GM12865 (cell line): ENCODE measurements at places on chromosomes 3 and 15.

GRCh38 chr3:18419232-18419631 is 5.9 kb downstream of the SATB1 start:
- no peak for DNase-seq

- peak; percentile 70 for DNase-seq
These were observed 26.1 kb downstream of the GOLGA6L2 start for GRCh38 chr15:23420806-23421575.

GRCh38 chr15:42427429-42428223 is 63.3 kb downstream of the ZNF106 start:
- no peak for DNase-seq

DNA sequence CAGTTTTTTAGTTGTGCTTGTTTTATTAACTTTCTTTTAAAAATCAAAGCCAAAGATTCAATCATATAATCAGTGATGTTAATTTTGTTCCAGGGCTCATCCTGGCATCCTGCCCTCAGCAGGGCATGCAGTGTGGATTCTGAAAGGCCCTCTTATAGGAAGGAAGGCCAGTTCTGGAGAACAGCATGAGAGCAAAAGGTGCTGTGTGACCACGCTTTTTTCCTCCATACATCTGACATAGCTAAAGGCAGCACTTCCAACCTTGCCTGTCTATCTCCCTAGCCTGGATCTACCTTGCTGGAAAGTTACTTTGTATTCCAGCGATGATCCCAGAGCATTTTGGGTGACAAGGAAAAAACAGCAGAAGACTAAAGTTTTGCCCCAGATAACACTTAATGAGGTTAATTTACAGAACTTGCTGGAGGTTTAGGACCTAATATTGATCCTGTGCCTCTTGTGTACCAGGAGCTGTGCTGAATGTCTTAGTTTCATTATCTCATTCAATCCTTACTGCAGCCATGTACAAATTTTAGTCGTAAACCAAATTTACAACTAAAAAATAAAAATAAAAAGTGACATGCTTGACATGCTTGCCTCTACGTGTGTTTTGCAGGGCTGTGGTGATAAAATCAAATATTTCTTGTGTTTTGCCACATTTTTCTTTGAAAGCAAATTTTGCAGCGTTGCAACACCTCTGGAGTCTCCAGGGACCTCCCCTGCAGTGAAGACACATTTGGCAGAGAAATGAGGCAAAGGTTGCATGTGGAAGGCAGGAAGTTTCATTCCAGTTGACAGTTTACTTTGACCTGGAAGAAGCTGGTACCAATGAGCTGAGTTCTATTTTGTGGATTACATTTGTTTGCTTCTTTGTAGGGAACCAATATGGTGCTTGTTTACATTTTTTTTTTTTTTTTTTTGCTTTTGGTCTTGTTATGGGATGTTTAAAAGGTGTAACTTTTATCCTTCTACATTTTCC is 13.2 kb downstream of the IL1RAP start:
- DNase-seq, result no peak

DNA sequence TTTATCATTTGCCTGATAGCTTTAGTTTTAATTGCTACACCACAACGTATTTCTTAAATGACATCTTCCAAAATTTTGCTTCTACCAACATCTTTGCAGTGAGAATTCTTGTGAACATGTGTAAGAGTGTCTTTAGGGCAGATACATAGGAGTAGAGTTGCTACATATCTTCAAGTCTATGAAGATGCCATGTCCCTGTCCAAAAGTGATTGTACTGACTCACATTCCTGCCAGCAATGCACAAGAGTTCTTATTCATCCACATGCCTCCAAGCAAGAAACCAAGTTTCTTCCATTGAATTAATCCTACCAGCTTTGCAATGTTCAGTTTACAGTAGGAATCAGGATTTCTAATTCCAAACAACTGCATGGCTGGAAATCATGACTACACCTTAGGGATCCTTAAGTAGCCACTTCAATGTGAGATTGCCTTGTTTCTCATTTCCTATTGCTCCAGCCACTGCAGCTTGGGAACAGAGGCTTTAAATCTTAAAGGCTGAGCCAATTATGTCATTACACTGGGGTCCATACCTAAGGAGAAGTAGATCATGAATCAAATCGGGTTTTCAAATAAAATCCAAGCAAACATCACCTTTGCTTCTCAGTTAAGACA is 44.5 kb downstream of the BCL2L10 start:
- DNase-seq, result no peak

- DNase-seq, result peak; percentile 60
These were observed 3.7 kb upstream of the MYL3 start for GRCh38 chr3:46866720-46867549.

DNA sequence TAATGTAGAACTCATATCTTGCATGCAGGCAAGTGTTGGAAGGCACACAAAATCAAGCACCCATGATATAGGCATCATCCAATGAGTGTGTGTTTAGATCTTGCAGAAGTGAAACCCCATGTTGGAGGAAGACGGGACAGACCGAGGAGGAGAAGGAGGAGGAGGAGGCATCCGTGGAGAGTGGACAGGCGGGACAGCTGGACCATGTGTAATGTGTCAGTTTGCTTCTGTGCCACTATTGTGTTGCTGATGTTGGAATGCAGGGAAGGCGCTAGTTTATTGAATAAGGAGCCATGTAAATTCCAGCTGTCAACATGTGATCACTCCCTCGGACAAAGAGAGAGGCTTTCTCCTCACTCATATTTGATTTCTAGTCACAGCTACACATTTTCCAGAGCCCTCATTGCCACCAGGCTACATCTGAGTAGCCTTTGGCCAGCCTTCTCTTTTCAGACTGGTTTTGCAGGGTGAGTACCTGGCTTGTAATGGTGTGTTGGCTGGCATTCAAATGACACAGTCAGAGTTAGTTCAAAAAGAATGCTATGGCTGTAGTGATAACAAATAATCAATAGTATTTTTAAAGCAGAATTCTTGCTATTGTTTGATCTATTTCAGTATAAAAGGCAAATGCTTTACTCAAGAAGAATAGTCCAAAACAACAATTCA is 1037.6 kb upstream of the NR2F2 start:
- DNase-seq, result no peak

DNA sequence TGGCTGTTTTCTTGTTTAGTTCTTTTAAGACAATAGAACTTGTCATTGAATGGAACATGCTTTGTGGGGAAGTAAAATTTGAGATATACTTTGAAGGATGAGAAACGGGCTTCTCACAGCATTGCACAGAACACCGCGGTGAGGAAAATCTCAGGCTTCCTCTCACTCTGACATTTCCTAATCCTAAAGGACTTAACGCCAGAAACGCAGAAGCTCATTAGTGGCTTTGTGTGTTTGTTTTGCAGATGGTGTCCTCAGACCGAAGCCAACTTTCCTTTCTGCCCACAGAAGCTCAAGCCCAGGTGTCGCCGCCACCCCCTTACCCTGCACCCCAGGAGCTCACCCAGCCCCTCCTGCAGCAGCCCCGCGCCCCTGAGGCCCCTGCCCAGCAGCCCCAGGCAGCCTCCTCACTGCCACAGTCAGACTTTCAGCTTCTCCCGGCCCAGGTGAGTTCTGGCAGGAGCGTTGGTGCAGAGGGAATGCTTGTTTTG is 78.9 kb upstream of the BLM start:
- no peak for DNase-seq

DNA sequence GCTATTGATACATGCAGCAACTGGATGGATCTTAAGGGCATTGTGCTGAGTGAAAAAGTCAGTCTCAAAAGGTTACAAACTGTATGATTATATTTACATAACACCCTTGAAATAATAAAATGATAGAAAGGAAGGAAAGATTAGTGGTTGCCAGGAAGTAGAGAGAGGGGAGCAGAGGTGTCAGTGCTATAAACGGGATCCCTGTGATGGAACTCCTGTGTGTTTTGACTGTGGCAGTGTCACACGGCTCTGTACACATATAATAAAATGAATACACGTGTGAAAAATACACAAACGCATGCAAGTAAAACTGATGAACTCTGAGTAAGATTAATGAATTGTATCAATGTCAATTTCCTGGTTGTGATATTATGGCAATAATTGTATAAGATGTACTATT is 60.3 kb downstream of the TCAIM start:
- no peak for DNase-seq

GRCh38 chr3:129855832-129856419 is 37.6 kb downstream of the TMCC1 start:
- DNase-seq, result peak; percentile 36

DNA sequence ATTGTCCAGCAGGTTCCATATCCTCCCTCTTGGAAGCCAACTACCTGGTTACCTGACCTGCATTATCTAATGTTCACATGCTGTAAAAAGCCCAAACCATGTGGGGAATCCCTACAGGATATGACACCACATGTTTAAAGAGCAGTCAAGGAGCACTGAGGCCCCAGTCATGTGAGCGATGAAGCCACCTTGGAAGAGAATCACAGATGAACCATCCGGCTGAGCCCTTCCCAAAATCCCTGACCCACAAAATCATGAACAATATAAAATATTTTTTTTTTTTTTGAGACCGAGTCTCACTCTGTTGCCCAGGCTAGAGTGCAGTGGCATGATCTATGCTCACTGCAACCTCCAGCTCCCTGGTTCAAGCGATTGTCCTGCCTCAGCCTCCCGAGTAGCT is 10.6 kb upstream of the ANKDD1A start:
- no peak for DNase-seq

DNA sequence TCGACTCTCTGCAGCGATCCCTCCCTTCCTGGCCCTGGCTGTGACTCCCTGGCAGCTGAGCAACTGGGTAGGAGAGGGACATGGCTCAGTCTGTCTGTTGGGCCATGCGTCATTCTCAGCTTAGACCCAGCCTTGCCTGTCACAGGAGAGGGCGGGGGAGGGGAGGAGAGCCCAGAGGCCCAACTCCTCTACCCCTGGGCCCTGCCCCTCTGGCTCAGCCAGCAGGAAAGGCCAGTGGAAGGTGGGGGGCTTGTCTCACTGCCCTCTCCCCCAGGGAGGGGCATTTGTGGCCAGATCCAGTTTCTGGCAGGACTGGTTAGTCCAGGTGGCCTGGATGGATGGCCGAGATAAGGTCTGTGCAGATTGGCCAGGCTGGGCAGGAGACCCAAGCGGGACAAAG is 31.6 kb downstream of the DNAJB8 start:
- DNase-seq, result no peak

DNA sequence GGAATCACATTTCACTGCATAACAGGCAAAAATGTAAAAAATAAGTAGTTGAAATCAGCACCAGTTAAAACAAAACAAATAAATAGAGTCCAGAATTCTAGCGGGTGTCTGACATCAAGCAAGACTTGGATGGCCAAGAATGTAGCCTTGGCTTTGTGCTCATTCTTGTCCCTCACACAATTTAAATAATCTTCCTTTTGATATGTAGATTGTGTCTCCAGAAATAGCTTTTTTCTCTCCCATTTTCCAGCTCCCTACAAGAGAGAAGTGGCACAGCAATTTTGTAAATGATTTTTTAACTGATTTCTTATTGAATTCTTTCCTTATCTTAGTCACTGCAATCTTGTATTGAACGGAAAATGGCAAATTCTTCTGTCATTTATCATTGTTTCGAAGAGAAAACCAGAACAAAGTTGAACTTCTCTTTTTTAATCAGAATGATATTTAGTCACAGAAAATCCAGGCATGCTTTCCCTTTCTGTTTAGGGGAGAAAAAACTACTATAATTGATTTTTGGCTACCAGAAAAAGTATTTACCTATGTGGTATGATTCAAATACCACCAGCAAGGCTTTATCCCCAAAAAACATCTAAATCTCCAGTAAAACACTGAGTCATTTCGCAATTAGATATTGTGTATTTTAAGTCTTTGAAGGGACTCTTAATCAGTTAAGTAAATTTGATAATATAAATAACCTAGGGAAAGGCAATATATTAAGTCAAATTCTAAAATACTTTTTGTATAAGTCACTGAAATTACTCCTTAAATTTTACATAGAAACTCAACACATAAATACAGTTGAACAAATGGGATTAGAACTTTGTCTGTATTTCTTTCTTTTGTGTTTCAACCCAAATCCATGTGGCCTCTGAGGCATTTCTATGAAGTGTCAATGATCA is 481.7 kb downstream of the GBE1 start:
- DNase-seq, result no peak

GRCh38 chr3:159795042-159795441 is 193.6 kb upstream of the IL12A start:
- no peak for DNase-seq
